ENCODE measurements at places on chromosomes 5 and 9.

GRCh38 chr5:57175551-57176309 lies 1.9 kb downstream of the GPBP1 start:
- no peak for DNase-seq

GRCh38 chr9:82363682-82364081 lies 375.1 kb downstream of the SPATA31D1 start:
- DNase-seq, result no peak

- no peak for DNase-seq
Observed at GRCh38 chr5:53874409-53874808, 314.0 kb downstream of the NDUFS4 start.

- DNase-seq, result no peak
Observed at GRCh38 chr9:77843871-77844155, 187.8 kb downstream of the GNAQ start.

DNA sequence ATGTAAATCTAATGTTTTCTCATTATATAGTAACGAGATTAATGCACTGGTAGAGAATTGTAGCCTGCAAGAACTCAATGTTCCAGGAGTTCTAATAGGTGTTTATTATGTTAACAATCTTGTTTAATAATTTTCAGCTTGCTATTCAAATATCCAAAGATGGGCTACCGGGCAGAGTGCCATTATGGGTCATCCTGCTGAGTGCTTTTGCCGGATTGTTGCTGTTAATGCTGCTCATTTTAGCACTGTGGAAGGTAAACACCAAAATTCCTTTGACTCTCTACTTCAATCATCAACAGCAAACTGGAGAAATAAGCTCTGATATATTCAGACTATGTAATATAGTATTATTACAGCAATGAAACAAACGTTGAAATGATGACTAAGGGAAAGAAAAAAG lies 41.9 kb upstream of the ITGA2 start:
- DNase-seq, result no peak

GRCh38 chr5:169168280-169168679 lies 132.7 kb downstream of the SLIT3 start:
- no peak for DNase-seq

GRCh38 chr9:130451509-130452388 lies 7.0 kb downstream of the ASS1 start:
- no peak for DNase-seq

- DNase-seq, result no peak
Observed at GRCh38 chr9:104903609-104904008, 24.3 kb downstream of the ABCA1 start.

DNA sequence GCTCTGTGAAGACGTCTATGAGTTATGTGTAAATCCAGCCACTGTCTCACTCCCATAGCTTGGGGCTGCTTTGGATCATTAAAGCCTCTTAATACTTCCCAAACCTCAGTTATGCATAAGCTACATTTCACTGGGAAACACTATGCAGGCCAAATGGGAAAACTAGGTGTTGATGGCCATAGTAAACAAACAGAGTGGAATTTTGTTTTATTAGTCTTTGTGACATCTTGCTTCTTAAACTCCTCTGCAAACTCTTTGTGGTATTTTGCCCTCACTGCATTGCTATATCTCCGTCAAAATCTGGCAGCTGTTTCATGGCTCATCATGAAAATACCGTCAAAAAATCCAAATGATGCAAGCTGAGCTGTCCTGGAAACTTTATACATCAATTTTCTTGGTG lies 167.2 kb upstream of the HMHB1 start:
- DNase-seq, result no peak

DNA sequence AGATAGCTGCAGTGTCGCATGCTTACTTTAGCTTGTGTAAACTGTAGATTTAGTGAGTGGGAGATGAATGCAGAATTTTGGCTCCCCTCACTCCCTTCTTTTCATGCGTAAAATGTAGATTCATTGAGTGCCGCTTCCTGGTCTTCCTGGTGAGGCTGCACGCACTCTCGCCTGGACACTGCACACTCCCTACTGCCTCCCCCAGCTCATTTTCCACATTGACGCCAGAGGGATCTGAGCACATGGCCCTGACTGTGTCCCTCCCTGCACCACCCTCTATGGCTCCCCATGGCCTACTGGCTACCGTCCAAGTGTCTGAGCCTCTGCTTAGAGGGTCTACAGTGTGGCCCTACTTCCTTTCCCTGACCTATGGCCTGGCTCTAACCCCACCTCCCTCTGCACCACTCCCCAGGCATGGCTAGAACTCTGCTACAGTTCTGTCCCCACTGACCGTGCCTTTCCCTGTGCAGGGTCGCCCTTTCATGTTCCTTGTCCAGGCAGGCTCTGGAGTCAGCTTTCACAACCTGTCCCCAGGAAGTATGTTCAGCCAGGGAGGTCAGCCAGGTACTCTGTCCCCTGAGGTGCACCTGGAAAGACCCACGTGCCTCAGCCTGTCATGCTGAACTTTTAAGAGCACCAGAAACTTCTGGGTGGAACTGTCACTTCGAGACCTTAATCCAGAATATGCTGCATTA lies 160.6 kb downstream of the COL23A1 start:
- DNase-seq, result no peak

GRCh38 chr9:92760494-92760893 lies 4.1 kb downstream of the BICD2 start:
- DNase-seq, result no peak

GRCh38 chr5:34467436-34467835 lies 188.7 kb upstream of the RAI14 start:
- no peak for DNase-seq

DNA sequence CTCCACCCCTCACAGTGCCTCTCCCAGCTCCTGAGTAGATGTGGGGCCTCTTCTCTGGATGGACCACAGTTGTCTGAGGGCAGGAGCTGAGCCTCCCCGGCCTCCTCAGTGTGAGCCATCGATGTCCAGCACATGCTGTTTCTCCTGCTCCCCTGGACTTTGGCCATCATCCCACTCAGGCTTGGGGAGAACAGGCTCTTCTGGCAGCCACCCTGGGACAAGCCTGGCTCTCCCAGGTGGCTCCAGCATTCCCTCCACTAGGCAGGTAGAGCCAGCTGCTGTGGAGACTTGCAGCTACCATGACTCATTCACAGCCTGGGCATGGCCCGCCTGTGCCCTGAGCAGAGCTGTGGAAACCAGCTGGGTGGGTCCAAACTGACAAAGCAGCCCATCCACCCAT lies 77.0 kb downstream of the CSNK1A1 start:
- no peak for DNase-seq

DNA sequence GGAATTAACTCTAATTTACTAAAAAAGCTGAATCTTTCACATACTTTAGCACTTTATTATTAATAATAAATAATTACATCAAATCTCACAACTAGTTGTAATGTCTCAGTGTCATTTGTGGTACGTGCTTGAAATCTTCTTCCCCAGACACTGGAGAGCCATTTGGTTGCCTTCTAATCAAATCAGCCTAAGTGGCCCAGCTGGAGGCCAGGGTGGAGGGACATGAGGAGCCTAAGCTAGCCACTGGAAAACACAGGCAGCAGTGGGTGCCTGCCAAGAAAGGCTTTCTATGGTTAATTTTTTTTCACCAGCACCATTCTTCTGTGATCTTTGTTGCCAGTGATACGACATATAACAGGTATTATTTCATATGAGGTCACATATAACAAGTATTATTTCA lies 117.0 kb downstream of the ERCC6L2 start:
- no peak for DNase-seq

- no peak for DNase-seq
Observed at GRCh38 chr5:41787265-41787664, 83.0 kb downstream of the OXCT1 start.

DNA sequence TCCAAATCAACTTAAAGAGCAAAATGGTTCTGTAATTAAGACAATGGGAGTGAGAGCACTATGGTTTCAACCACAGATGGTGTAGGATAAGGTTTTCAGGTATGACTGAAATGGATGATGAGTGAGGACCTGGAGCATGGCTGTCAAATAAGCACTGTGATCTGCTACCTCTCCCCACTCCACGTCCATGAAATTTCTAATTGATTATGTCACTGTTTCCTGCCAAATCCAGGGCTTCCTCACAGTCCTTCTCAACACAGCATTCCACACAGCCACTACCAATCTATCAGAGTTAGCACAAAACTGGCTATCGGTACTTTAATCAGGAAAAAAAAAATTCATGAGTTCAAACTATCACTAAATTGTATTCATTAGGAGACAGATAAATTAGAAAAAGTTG lies 420.4 kb upstream of the WWC1 start:
- DNase-seq, result no peak

DNA sequence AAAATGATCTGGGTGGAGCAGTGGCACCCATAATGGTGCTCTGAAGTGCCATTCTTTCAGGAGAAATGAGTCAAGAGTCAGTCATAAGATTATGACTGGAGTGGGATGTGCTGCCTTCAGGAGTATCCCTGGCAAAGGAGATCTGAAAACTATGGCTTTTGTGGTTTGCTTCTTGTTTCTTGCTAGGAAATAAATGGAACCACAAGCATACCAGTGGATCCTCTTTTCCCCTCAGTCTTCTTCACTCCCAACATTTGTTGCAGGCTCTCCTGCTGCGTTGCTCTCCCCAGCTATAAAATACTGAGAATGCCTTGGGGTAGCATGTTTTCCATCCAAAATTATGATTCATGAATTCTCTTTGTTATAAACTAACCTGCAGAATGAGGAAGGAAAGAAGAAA lies 199.1 kb downstream of the NNT start:
- DNase-seq, result no peak

DNA sequence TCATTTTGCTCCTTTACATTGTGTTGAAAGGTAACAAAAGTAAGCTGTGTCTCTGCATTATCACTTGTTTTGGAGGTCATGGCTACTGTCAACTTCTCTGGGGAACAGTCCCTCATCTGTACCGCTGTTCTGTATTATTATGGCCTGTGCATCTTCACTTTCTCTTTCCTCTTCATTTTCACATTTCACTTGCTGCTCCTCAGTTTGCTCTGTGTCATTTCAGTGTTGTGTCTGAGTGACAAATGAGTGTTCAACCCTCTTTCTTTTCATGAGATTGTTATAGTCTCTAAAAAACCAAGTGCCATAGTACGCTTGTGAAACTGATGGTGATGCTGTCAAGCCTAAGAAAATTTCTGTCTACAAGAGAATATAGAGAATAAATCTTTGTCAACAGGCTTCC lies 122.0 kb upstream of the FER start:
- no peak for DNase-seq

DNA sequence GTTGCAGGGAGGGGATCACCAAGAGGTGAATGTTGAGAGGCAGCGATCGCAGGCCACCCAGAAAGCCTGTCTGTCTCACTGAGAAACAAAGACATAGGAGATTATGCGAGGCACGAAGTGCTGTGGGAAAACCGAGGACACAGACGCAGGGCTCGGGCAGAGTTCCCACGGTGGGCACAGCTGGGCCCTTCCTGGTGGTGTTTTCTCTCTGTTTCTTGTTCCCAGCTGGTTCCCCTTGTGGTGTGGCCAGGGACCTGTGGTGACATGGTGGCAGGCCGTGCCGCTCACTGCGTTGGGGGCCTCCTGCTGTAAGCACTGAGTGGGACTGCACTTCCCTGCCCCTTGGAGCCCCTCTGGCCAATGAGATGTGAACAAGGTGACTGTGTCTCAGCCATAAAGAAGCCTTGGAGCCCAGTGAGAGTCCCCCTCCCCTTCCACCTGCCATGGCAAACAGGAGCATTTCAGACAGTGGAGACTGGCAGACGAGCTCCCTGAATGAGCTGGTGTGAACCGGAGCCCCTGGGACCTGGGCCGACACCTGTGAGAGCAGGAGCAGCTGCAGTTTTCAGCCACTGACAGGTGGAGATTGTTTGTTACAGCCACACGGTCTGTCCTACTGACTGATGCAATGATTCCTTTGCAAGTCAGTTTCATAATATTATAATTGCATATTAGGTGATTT lies 13.2 kb upstream of the IRX4 start:
- DNase-seq, result no peak

DNA sequence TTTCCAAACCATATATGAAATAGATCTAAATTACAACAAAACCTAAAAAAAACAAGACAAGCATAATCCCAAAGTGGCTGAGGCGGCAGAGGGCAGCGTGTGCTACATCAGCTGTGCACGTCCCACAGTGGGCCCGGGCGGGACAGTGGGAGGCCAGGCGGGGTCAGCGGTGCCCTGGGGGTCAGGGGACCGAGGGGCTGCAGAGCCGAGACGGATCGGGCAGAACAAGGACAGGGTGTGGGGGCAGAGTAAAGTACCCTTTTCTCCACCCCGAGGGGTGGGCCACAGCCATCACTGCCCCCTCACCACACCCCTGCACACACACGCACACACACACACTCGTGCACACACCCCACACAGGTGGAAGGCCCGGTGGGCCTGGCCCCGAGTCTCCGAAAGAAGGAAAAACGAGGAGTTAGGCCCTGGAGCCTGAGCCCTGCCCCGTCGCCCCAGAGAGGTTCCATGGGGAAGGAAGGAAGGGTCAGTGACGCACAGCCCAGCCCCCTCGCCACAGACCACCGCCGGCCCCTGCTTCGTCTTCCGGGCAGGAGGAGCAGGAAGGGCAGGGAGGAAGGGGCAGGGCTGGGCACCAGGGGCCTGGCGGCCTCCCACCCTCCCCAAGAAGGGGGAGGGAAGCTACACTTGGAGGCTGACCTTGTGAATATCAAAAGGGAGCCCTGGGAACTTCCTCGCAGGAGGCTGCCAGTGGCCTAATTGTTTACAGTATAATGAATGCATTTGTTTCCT lies 49.6 kb upstream of the UBAC1 start:
- no peak for DNase-seq

GRCh38 chr5:130836729-130837649 lies 328.1 kb downstream of the HINT1 start:
- DNase-seq, result no peak

DNA sequence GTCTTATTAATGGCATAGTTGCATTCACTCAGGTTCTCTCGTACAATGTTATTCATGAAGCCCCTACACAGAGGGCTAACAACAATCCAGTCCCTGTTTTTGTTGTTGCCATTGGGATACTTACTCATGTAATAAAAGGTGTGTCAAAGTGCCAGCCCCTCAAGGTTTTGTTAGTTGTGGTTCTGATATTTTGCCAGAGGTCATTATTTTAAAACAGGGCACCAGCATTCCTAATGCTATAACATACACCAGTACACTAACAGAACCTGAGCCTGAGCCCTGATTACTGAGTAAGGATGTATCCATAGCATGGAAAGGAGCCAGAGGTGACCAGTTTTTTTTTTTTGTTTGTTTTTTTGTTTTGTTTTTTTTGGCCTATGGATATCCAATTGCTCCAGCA lies 50.2 kb downstream of the SMC2 start:
- no peak for DNase-seq

GRCh38 chr9:126916909-126917308 lies 2.3 kb downstream of the RALGPS1 start:
- no peak for DNase-seq

DNA sequence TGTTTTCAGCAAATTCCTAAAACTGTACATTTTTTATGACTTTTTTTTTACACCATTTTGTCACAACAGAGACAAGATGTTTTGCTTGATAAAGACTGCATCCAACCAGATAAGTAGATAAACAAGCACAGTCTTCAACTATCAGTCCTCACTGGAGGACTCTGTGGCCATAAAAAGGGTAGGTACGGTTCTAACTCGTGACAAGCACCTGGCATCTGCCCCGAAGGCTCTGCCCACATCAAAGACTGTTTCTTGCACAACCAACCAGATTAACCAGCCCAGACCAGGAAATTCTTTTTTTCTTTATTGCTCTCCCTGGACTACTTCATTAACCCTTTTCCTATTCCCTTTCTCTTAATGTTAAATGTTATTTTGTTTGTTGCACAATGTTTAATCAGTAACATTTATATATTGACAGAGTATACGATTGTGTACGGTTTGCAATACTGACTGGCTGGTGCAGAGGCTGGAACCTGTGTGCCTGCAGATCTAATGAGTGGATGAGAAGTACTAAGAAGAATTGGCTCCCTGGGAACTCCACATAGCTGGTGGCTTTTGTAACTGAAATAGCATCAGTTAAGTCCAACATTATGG lies 74.1 kb downstream of the SERINC5 start:
- DNase-seq, result no peak
